Stimulated activated CD4-positive, alpha-beta T cell treated with anti-CD3 and anti-CD28 coated beads, Interleukin-12 subunit alpha, Interleukin-12 subunit beta, amount 100 ng/mL, for 4 hours (primary cell): ENCODE measurements at places on chromosomes 12 and 14.

- no peak for DNase-seq
Observed at GRCh38 chr14:54600717-54601109, 33.8 kb downstream of the SAMD4A start.

GRCh38 chr12:1680804-1681492 lies 9.9 kb upstream of the ADIPOR2 start:
- no peak for DNase-seq

- no peak for DNase-seq
Observed at GRCh38 chr14:55754871-55755270, 174.9 kb downstream of the KTN1 start.

- DNase-seq, result no peak
Observed at GRCh38 chr14:39555749-39556148, 123.5 kb upstream of the FBXO33 start.
